NAMALWA (cell line): ENCODE measurements at places on chromosomes 7 and 10.
A peak's percentile ranks its signal among the peaks of the same experiment; 100 is the strongest.

GRCh38 chr10:119479532-119479931 lies 63.0 kb downstream of the RGS10 start:
- no peak for DNase-seq

DNA sequence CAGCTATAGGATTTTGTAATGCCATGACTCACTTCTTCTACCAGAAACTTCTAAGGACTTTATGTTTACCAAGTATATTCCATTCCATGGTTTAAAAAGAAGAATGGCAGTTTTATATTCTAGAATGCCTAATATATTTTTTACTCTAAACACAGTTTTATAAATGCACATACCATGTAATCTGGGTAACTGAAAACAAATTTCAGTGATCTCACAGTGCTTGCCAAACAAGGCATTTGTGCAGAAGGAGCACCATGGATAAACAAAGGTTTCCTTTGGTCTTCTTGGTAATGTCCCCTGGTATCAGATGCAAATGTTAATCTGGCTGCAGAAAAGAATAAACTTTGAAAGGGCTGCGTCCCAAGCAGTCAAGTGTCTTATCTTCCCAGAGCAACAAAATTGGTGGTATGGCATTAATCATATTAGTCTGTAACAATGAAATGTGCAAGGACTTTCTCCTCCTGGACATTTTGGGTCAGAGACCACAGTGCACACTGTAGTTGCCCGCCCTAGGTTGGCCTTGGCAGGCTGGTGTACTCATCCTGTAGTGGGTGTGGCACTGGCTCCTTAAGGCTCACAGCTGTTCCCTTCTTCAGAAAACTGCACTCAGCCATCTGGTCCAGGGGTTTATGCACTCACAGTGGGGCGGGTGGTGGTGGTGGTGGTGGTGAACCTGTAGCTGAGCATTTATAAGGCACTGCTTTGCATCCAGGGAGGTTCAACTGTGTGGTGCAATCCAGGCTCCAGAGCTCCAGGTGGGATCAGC lies 56.7 kb downstream of the LAMB4 start:
- DNase-seq: no peak

- DNase-seq: no peak
Measured at GRCh38 chr10:114575417-114576131, 82.5 kb downstream of the ABLIM1 start.

GRCh38 chr7:151630851-151631569 lies 111.3 kb upstream of the RHEB start:
- no peak for DNase-seq

DNA sequence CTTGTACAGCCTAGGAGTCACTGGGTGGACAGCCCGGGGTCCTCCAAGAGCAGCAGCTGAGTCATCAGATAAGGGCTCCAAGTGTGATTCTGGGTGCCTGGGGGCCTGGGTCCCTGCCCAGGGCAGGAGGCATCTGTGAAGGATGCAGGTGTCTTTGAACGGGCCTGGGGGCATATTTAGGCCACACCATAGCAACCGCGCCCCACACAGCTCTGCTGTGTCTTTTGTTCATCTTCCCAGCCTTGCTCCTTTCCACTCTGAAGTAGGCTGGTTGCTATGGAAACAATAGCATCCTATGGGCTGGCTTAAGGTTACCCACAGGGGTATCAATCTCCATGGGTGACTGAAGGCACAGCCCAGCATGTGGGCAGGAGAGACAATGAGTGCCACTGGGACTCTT lies 324.7 kb downstream of the TCERG1L start:
- no peak for DNase-seq

DNA sequence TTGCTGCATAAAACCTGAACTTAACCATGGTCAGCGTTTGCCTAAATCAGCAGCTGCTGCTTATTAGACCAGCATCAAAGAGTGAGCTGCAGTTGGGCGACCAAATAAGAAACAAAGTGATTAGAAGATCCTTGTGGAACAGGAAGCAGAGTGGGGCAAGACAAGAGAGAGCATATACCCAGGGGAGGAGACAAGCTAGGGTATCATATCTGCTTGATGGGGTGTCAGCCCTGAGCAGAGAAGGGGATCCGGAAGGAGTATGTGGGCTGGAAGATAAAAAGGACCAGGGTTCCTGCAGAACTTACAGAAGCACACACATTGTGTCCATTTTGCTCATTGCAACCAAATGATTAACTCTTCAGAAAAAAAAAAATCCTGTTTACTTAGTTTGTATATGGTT lies 213.6 kb downstream of the CELF2 start:
- DNase-seq: no peak

GRCh38 chr7:139829025-139829774 lies at the start of gene TBXAS1:
TSS of gene TBXAS1 (plus strand) at chr7:139829264. CDS start at chr7:139829391, 127 bp downstream.
- DNase-seq: no peak

DNA sequence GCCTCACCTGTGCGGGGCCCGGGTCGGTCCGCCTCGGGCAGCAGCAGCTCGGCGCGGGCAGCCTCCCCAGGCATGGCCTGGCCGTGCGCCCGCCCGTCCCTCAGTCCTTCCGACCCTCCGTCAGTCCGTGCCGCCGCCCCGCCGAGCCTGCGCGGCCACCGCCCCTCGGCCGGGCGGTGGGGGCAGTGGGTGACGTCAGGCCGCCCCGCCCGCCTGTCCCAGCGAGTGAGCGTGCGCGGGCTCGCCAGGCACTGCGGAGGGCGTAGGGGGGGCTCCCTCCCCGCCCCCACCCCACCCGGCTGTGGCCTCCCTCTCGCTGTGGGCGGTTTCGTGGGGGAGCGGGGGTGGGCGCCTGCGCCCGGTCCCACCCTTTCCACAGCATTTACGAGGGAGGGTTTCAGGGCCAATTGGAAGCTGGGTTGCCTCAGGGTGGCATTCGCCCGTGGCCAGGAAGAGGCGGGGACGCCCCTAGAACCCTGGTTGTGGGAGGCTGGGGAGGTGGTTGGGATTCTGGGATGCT lies at the start of gene NACAD:
TSS of gene NACAD (minus strand) at position 149 of the 520 bp plus-strand sequence. CDS start at position 74, 75 bp downstream.
- DNase-seq: no peak

DNA sequence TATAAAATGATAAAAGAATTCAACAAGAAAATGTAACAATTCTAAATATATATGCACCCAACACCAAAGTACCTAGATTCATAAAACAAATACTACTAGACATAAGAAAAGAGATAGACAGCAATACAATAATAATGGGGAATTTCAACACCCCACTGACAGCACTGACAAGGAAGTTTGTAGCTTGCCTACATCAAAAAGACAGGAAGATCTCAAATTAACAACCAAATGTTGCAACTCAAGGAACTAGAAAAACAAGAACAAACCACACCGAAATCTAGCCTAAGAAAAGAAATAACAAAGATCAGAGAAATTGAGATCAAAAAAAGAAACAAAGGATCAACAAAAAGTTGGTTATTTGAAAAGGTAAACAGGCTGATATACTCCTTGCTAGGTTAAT lies 36.5 kb upstream of the TNKS2 start:
- DNase-seq: no peak

DNA sequence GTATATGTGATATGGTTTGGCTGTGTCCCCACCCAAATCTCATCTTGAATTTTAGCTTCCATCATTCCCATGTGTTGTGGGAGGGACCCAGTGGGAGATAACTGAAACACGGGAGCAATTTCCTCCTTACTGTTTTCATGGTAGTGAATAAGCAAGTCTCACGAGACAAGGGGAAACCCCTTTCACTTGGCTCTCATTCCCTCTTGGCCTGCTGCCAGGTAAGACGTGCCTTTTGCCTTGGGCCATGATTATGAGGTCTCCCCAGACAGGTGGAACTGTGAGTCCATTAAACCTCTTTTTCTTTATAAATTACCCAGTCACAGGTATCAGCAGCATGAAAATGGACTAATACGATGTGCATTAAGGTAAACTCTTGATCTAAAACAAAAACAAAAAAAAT lies 357.1 kb upstream of the AOAH start:
- peak; percentile 49 for DNase-seq
